ENCODE measurements at places on chromosomes 7 and 10.

GRCh38 chr7:112763298-112763697 lies 26.9 kb downstream of the TMEM168 start:
- no peak for DNase-seq

GRCh38 chr10:130222381-130222780 lies 86.2 kb downstream of the GLRX3 start:
- DNase-seq, result no peak

- DNase-seq, result no peak
These were observed 287.0 kb downstream of the WDR37 start for GRCh38 chr10:1343176-1343575.

DNA sequence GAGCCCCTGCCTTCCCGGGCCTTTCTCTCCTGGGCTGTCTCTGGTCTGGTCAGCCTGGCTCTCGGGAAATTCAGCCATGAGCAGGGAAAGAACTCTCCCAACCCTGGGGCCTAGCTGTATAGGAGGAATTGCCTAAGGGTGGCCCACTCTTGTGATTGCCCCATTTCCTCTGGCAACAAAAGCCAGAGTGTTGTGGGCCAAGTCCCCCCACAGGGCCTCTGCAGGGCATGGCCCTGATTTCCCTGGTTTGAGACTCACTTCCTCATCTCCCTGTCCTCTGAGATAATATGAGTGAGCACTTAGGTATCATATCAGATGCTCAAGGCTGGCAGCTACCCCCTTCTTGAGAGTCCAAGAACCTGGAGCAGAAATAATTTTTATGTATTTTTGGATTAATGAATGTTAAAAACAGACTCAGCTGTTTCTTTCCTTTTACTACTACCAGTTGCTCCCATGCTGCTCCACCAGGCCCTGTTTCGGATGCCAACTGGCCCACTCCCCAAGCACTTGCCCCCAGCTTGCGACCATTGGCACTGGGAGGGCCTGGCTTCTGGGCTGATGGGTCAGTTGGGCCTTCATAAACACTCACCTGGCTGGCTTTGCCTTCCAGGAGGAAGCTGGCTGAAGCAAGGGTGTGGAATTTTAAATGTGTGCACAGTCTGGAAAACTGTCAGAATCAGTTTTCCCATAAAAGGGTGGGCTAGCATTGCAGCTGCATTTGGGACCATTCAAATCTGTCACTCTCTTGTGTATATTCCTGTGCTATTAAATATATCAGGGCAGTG lies 11.4 kb downstream of the IRF5 start:
- DNase-seq, result no peak

- no peak for DNase-seq
These were observed 68.8 kb downstream of the CSTF2T start for GRCh38 chr10:51630640-51631005.

DNA sequence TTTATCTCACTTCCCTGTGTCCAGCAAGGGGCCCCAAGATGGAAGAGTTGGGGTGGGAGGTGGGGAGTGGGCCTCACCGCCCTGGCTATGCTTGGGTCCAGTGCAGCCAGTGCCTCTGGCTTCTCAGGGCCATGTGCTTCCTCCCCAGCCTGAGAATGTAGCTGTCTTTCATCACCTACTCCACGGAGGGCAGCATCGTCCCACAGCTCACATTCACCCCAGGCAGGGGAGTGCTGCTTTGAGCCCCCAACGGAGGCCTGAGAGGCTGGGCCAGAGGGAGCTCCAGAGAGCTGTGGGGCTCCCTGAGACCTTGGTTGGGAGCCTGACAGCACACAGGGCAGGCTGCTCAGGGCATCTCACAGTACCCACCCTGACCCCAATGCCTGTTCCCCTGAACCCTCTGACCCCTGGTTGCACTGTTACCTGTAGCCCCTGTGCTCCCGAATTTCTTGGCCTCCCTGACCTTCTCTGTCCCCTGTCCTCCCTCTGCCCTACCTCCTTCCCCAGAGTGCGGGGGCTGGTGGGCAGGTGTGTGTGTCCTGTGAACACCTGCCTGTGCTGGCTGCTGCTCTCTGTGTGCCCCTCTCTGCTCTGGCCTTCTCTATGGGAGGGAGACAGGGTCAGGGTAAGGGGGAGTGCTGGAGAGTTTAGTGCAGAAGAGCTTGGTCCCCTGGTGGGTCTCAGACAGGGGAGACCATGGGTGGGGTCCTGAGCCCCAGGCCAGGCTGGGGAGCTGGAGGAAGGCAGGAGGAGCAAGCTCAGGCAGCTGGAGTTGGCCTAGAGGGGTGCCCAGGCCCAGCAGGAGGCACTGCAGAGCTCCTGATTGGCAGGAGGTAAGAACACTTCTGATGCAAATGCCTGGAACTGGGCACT lies 19.6 kb upstream of the ZNF488 start:
- no peak for DNase-seq

Measured in urinary bladder (tissue), 4 donors.